ENCODE measurements at places on chromosomes 11 and 22.

DNA sequence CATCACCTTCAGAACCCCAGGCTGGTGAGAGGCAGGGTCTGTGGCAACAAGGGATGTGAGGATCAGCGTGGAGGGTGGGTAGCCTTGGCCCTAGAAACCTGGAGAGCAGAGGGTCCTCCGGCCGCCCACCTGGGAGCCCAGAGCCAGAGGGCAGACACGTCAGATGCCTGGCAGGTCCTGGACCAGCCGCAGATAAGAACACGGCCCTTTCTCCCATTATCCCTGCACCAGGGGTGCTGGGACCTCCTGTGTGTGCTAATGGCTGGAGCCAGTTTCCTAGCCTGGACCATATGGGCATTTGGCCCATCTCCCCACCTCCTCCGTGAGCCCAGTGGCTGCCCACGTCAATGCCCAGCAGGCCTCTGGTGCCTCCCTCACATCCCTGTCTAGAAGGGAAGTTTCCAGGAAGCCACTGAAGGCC is 88.4 kb downstream of the MORC2 start:
- no peak for DNase-seq

- DNase-seq = no peak
Observed at GRCh38 chr22:21687685-21688259, 22.0 kb downstream of the PPIL2 start.

- DNase-seq = no peak
Observed at GRCh38 chr22:25028841-25029141, 76.3 kb downstream of the KIAA1671 start.

GRCh38 chr11:9231848-9232177 is 33.3 kb downstream of the DENND5A start:
- DNase-seq = no peak

GRCh38 chr11:86418106-86418505 is 43.4 kb downstream of the CCDC81 start:
- no peak for DNase-seq

- DNase-seq = no peak
Observed at GRCh38 chr11:27701355-27702105, 1.3 kb upstream of the BDNF start.

DNA sequence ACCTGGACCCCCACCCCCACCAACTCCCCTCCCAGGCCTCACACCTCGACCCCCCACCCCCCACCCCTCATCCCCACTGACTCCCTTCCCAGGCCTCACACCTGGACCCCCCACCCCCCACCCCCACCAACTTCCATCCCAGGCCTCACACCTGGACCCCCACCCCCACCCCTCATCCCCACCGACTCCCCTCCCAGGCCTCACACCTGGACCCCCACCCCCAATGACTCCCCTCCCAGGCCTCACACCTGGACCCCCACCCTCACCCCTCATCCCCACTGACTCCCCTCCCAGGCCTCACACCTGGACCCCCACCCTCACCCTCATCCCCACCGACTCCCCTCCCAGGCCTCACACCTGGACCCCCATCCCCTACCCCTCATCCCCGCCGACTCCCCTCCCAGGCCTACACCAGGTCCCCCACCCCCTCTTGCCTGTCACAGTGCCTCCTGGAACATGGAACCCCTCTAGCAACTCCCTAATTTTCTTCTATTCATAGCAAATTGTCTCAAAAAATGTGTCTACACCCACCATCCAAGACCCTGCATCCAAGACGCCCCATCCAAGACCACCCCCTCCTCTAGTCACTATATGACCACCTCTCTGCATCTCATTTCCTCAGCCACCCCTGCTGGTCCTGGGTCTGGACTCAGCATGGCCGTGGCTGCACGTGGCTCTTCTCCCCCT is 36.9 kb upstream of the BRSK2 start:
- no peak for DNase-seq

GRCh38 chr22:35879351-35879750 is 149.3 kb downstream of the RBFOX2 start:
- no peak for DNase-seq

DNA sequence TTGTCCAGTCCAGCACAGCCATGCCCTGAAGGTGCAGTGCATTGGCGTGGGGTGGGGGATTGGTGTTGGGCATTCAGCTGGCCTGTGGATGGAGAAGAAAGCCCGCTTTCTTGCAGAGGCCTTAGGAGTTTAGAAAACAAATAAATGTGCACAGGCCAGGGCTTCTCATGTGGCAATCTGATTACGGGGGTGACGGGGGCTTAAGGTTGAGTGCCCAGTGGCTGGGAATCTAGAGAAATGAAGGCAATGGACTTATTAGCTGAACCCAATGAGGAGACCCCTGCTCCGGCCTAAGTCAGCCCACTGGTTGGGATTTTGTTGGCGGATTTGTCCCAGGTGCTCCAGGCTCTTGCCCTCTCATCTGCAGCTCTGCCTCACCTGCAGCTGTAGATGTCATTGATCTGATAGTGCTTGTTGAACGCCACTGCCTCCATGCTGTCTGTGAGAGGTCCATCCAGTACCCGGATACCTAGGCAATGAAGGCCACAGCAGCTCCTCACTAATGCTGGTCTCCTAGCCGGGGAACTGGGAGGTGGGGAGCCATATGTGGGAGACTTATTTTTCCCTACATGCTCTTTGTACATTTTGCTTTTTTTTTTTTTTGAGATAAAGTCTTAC is 6.2 kb downstream of the PCSK7 start:
- DNase-seq = no peak

GRCh38 chr11:74072721-74073120 is 63.8 kb upstream of the UCP3 start:
- no peak for DNase-seq

GRCh38 chr22:32584650-32585049 is 110.0 kb downstream of the FBXO7 start:
- DNase-seq = no peak

DNA sequence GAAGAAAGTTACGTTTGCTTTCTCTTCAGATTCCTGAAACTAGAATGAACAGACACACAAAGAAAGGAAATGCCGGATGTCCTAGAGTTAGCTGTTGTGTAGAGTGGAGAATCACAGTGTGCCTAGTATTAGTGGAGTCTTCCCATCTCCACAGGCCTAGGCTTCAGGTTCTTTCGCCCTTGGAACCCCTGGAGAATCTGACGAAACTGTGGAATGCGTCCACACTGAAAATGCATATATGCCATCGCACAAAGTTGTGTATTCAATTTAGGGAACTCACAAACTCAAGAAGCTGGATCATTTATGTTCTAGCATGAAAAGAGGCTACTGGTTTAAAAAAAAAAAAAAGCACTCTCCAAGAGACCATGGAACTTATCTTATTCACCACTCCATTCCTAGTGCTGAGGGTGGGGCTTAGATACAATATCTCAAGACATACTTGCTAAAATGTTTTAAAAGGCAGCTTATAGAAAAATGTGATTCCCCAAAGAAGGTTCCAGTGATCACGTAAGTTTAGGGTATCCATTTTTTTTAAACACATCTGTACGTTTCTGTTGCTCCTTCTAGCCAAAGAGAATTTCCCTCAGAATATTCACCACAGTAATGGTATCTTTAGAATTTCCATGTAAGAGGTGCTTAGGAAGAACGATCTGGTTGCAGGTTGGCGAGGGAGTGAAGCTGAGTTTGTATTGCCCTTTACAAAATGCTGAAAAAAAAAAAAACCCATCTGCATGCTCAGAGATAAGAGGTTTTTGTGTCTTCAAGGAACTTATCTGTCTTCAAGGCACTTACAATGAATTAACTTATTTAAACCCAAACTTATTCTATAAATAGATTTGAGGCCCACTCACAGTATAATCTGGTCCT is 20.0 kb downstream of the MAML2 start:
- no peak for DNase-seq

GRCh38 chr22:46737976-46738646 is at the start of gene CERK:
TSS of gene CERK (minus strand) at chr22:46738252. CDS start at chr22:46738148, 104 bp downstream.
- no peak for DNase-seq

DNA sequence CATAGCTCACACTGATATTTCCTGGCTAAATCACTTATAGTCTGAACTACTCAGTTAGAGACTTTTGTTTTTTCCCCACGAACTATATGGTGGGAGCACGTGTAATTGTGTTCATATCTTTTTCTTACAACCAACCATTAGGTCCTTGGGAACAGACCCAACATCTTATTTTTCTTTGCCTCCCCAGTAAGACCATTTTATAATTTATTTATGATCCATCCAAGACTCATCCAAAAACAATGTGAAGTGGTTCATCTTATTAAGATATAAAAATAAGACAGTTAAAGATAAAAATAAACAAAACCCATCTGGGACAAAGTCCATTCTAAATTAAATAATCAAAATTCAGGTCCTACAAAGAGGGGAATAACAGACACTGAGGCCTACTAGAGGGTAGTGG is 90.8 kb downstream of the FAM168A start:
- DNase-seq = no peak

GRCh38 chr11:129443276-129443675 is 67.6 kb downstream of the BARX2 start:
- DNase-seq = no peak

GRCh38 chr11:125433454-125434121 is 62.5 kb downstream of the FEZ1 start:
- no peak for DNase-seq

DNA sequence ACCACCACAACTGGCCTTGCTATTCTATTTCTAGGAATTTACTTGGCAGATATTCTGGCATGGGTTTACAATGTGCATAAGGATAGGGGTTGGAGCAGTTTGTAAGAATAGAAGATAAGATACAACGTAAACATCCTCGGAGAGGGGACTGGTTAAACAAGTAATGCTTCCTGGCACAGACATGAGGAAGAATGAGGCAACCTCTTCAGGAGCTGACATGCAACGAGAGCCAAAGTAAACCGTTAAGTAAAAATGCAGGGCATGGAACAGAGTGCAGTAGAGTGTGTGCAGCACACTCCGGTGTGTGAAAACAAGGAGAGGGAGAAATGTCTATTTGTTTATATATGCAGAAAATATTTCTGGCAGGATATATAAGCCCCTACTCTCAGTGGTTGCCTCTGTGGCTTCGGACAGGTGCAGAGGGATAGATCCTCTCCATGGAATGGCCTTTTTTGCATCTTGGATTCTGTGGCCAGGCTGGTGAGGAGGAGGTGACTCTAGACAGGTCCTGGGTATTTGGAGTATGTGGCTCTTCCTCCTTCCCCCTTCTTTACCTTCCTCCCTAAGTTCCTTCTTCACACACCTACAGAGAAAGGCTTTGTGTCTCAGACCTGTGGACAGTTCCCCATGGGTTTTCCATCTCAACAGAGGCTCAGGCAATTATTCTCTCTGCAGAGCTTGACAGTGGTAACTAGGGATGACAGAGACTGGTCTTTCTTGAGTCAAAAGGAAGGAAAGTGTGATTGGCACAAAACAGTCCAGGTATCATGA is 2.5 kb downstream of the RAB36 start:
- no peak for DNase-seq

DNA sequence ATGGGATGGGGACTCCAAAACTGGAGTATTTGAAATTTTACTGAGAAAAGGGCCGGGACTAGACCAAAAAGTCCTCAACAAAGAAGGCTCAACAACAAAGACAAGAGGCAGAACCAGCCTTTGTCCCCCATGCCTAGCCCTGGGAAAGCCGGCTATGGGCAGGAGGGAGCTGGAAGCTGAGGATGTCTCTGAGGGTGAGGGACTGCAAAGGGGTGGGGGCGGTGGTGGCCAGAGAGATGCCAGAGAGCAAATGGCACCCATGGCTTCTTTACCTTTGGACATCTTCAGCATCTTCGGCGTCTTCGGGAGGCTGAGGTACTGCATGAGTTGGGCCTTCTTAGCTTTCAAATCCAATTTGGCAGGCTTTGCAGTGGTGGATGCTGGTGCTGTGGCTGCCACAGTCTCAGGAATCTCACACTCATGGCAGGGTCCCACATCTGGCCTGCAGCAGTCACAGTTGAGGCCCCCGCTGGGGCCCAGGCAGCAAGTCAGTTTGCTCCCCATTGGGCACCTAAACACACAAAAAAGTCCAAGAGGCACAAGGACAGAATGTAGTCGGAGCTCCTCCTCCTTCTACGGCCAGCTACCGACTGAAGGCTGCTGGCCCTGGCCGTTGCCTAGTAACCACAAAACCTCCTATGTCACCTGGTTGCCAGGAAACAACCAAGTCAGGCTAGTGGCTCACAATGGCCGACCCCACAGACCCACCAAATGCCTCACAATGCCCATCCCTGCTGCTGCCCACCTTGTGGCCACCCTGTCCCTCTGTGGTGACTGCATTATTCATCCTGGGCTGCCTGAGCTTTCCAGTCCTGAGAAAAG is at the start of gene C22orf42:
Gene C22orf42 (minus strand): TSS at position 592 of the 822 bp plus-strand sequence. CDS start 88 bp downstream, at position 504.
- no peak for DNase-seq

GRCh38 chr11:65439331-65440181 is 17.0 kb downstream of the NEAT1 start:
- DNase-seq = no peak

DNA sequence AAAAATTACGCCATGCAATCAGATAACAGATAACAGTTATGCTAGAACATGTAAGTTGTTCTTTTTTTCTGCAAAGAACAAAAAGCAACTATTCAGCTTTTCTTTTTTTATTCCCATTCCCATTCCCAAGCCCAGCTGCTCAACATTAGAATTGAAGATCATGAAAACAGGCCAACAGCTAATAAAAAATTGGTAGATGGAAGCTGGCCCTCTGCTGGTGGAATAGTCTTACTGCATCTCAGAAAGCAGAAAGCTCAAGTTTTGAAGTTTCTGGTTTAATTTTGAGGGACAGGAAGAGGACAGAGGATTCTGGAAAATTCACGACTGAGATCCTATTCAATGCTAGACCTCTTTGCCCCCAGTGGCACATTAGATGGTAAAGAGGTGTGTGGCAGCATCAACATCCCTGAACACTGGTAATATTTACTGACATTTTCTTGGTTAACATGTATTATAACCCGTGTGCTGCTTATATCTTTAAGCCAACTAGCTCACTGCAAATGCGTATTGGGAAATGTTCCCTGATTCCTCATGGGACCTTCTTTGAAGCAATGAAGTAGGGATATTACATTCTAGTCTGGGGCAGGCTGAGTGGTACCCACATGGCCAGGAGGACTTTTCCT is 591.2 kb downstream of the OPCML start:
- DNase-seq = no peak

DNA sequence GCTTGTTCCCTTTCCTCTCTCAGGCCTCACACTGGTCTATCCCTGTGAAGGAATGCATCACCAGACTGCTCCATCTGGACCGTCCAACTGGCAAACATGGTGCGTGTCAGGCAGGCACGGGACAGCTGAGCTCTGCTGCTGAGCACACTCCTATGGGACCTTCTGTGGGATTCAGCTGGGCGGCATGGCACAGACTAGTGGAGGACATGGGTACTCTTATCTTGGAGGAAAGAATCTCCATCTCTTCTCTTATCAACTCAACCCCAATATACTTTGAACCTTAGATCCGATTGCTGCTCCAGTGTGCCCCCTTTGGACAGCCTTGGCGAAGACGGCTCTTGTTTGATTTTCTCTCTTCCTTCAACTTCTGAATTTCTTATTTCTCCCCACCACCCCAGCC is 593.6 kb downstream of the ETS1 start:
- no peak for DNase-seq

DNA sequence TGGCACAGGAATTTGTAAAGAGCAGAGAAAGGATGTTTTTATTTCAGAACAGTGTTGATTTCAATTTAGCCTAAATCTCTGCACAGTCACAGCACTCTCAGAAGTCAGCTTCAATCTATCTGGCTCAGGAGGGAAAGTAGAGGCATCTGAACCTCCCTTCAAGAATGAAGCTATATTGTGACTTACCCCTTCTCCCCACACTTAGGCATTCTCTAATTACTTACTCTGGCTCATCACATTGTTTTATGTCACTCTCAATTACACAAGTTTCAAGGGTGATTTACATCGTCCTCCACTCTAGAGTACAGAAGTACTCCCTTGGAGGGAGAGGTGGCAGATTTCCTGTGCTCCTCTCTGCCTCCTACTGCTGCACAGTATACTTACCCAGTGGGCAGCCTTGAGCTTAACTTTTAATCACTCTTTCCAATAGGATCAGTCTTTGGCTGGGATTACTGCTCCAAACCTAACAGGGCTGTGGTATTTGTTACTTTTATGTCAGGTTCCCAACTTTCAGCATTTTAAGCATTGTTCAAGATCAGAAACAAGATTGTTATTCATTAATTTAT is 211.4 kb downstream of the AASDHPPT start:
- DNase-seq = no peak

Data from activated T-cell treated with anti-CD3 and anti-CD28 coated beads for 48 hours (primary cell).